ENCODE measurements at places on chromosomes 13 and 19. TPM values are rescaled to one million over a fixed set of nuclear protein-coding genes. Genes with fewer than 3 reads are reported as not detected.

Gene ZBTB32
- not detected for total RNA-seq

Gene ZNF765
- total RNA-seq: 12.3 TPM

DNA sequence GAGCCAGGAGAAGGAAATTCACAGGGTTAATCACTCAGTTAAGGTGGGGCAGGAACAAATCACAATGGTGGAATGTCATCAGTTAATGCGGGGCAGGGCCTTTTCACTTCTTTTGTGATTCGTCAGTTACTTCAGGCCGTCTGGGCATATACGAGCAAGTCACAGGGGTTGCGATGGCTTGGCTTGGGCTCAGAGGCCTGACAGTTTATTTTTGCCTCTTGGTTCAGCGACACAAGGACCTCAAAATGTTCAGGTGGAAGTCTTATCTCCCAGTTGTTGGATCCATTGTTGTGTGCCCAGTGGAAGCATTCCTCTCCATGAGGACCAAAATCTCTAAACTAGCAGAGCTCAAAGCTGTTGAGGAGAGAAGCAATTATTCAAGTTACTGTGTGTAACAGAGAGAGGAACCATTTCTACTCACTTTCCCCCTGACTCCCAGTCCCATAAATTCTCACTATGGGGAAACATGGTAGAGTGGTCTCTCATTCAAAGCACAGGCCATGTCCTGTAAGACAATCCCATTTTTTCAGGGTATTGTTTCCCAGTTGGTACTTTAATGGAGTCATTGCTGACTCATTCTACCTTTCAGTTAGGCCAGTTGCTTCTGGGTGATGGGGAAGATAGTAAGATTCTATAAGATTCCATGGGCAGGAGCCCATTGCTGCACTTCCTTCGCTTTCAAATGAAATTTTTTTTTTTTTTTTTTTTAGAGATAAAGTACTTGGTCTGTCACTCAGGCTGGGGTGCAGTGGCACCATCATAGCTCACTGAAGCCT, 8.8 kb upstream of the COX7A1 start:
- no peak for DNase-seq

Gene ZNF805
- 37.6 TPM for total RNA-seq

GRCh38 chr19:46624958-46625661, at the start of gene PTGIR:
Gene PTGIR, minus strand, starts transcription at chr19:46625089. Its CDS starts 864 bp downstream, at chr19:46624225.
- peak; percentile 90 for DNase-seq

Gene C5AR1
- 15.2 TPM for total RNA-seq

GRCh38 chr19:21023901-21024300, 3.4 kb downstream of the ZNF430 start:
- no peak for DNase-seq

- peak; percentile 95 for DNase-seq
Measured at GRCh38 chr19:40305403-40305802, 20.3 kb upstream of the AKT2 start.

DNA sequence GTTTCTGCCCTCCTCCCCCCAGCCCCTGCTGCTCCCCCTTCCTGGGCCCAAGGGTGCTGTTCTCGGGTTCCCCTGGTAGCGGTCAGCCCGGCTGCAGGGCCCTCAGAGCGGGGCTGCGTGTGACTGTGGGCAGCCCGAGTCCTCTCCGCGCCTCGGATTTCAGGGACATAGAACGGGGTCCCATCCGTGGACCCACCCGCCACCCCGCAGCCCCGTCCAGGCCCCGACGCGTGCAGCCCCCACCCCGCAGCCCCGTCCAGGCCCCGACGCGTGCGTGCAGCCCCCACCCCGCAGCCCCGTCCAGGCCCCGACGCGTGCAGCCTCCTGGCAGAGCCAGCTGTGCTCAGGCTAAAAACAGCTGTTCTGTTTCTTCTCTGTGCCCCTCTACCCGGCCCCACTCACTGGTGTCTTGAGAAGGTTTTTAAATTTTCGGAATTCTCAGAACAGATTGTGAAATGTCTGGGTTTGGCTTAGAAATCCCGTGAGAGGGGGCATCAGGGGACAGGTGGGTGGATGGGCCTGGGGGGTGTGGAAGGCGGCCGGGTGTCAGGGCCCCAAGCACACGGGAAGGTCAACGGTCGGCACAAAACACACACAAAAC, 5.5 kb upstream of the PRTN3 start:
- no peak for DNase-seq

Gene GJA3
- total RNA-seq: not detected

DNA sequence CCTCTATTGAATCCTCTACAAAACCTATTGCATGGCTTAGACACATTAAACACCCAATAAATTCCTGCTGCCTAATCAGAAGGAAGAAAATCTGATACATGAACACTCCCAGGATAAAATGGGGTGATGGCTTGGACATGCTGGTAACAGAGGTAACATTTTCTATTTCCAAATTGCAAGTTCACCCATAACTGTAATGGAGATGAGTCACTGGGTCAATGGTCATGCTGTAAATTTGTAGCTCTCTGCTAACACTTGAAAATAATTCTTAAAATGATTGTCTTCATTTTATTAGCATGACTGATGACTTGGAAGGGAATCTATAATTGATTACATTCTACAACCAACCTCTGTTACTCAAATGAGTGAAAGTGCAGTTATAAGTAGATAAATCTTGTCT, 434.1 kb downstream of the FGF14 start:
- DNase-seq: no peak

DNA sequence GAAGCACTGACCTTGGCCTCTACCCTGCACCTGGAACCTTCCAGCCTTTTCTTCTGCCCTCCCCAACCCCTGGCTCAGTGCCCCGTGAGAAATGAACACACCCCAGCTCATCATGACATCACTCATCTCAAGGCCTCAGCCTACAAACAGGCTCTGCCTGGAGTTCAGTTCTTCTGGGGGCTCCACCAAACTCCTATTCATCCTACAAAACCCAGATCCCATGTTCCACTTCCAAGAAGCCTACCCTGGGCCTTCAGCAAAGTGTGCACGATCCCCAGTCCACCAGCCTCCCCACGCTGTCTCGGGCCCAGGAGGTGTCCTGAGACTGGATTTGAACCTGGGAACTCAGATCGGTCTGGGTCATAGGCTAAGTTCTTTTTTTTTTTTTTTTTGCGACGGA, 9.0 kb upstream of the SHC2 start:
- DNase-seq: no peak

Gene CDX2
- not detected for total RNA-seq

GRCh38 chr19:39021063-39021462, 11.3 kb downstream of the FBXO27 start:
- no peak for DNase-seq

DNA sequence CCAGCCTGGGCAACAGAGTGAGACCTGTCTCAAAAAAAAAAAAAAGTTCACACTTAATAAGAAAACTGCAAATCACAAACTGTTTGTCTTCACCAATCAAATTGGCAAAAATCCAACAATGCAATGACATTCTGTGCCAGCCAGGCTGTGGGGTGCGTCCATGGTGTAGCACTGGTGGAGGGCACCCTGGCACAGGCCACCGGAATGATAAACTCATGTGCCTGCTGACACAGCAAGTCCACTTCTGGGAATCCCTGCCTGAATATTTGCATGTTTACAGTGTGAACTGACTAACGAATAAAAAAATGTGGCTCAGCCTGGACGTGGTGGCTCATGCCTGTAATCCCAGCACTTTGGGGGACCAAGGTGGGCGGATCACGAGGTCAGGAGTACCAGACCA, 1.6 kb upstream of the LRRC25 start:
- DNase-seq: peak; percentile 56

DNA sequence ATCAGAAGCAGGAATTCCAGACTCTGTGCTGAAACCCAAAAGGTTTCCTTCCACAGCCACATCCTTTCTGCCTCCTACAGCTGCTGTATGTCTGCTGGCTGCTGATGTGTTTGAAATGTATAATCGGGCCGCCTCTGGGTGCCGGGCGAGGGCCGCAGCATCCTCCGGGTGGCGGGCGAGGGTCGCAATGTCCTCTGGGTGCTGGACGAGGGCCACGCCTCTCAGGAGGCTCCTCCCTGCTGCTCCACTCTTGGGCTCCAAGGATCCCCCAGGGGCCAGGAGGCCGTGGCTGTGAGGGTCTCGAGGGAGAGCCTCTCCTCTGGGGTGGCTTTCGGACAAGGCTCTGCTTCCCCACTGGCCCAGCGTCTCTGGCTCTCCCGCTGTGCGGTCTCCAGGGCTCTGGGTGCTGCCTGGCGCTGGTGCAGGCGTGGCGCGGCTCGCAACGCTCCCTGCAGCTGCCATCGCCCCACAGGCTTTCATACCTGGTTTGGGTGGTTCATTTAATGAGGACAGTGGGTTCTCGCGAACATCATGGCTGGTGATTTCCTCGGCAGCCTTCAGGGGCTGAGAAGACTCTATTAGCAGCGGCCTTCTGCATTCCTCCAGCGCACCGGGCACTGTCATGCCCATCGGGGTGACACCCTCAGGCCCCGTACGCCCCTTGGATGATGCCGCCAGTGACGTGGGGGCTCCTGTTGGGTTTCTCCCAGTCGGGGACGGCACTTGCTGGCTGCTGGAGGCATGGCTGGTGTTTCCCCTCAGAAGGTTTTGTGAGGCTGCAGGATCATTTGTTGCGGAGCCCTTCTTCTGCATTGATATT, 41.8 kb upstream of the GRTP1 start:
- no peak for DNase-seq

Gene GAPDHS
- total RNA-seq: not detected

Gene RASAL3
- total RNA-seq: 17.0 TPM

Gene SIAH3
- total RNA-seq: not detected
